ENCODE measurements at places on chromosomes 12 and 14.

- no peak for DNase-seq
Observed at GRCh38 chr14:85257287-85257686, 272.7 kb upstream of the FLRT2 start.

GRCh38 chr14:81400852-81401251 lies 728 bp upstream of the STON2 start:
- peak; percentile 100 for DNase-seq

DNA sequence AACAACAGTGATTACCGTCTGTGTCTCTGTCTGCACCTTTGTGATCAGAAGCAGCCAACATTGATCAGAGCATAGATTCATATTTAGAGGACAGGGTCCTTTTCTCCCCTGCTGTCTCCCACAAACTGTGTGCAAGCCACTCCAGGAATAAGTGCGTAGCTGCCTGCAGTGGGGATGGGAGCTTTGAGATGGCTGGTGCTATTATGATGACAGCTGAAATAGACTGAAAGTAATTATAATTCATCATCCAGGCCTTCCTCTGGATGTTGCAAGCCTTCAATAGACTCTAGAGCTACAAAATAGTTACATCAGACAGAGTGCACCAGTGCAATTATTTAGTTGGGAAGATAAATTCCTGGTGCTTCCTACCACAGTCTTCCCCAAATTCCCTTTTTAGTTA lies 68.1 kb downstream of the BORCS5 start:
- DNase-seq = no peak

- peak; percentile 79 for DNase-seq
Observed at GRCh38 chr14:75454963-75455546, 27.2 kb downstream of the JDP2 start.

- DNase-seq = peak; percentile 23
Observed at GRCh38 chr12:388541-389141, 479 bp downstream of the KDM5A start.

- no peak for DNase-seq
Observed at GRCh38 chr14:105229099-105229655, 19.2 kb upstream of the BTBD6 start.

DNA sequence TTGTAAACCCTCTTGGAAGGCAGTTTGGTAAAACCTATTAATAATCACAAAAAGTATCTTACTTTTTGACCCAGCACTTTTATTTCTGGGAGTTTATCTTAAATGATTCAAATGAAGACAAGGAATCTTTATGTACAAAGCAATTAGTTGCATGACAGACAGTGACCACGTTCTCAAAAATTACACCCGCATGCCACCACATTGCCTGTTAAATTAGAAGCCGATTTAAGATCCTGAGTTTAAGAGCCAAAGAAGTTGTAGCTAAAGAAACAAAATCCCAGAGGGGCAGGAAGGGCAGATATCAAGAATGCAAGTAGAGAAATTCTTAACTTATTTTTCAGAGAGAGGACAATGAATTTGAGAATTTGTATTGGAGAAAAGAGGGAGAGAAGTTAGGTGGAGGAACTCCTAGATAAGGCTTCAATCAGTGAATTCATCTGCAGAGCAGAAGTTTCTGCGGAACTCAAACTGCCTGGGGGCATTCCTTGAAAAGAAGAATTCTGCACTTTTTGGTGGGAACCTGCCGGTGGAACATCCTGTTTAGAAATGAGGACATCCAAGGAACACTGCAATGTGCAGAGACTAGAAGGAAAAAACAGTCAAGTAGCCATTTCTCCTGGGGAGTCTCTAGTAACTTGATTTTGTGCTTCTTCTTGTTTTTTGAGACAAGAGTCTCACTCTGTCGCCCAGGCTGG lies 1.1 kb upstream of the RIOX1 start:
- DNase-seq = no peak

DNA sequence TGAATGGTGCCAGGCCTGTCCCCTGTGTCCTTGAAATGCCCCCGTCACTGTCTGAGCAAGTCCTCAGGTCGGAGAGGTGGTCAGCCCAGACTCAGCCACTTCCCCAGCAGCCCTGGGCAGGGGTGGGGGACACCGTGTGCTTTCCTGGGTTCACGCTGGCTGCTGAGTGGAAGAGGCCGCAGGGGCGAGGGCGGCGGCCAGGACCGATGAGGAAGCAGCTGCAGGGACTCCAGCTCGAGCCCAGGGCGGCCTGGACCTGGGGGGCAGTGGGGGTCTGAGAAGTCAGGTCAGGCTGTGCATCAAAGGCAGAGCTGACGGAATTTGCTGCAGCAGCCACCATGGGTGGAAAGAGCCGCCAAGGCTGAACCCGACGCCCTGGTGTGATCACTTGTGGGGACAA lies 28.4 kb downstream of the NOC4L start:
- no peak for DNase-seq

- no peak for DNase-seq
Observed at GRCh38 chr12:41188058-41188840, at the start of gene PDZRN4. TSS of gene PDZRN4 (plus strand) at chr12:41188320.

DNA sequence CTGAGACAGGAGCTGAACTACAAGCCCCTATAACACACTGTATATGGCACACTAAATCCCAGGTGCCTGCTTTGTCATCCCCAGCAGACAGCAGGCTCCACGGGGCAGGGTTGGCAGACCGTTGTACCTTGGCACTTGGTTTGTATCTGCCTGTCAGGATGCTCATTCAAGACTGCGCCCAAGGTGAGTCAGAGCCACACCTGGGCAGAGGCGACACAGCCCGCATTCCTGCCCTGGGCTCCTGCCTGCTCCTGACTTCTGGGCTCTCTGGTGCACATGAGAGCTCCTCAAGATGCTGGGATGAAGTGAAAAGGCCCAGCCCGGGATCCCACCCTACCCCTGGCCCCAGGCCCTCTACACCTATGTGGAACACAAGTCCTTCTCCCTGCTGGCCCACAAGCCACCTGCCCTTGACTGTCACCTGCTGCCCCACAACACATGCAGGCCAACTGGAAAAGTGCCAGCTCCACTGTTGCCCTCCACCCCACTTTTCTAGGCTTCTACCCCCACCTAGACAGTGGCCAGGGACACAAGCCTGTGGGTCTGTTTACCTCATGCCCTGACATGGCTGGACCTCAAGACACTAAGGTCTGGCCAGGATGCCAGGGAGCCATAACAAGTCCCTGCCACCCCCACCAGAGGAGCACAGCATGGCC lies 30.8 kb upstream of the PNMA1 start:
- no peak for DNase-seq

GRCh38 chr14:75568791-75569190 lies 9.6 kb upstream of the FLVCR2 start:
- no peak for DNase-seq

- no peak for DNase-seq
Observed at GRCh38 chr12:80868576-80868975, 69.2 kb downstream of the LIN7A start.

- DNase-seq = no peak
Observed at GRCh38 chr14:103288076-103288766, 45.8 kb upstream of the EIF5 start.

- DNase-seq = peak; percentile 7
Observed at GRCh38 chr12:15052691-15053090, 79.8 kb downstream of the PDE6H start.

- no peak for DNase-seq
Observed at GRCh38 chr12:21776175-21776574, 1.7 kb upstream of the KCNJ8 start.

DNA sequence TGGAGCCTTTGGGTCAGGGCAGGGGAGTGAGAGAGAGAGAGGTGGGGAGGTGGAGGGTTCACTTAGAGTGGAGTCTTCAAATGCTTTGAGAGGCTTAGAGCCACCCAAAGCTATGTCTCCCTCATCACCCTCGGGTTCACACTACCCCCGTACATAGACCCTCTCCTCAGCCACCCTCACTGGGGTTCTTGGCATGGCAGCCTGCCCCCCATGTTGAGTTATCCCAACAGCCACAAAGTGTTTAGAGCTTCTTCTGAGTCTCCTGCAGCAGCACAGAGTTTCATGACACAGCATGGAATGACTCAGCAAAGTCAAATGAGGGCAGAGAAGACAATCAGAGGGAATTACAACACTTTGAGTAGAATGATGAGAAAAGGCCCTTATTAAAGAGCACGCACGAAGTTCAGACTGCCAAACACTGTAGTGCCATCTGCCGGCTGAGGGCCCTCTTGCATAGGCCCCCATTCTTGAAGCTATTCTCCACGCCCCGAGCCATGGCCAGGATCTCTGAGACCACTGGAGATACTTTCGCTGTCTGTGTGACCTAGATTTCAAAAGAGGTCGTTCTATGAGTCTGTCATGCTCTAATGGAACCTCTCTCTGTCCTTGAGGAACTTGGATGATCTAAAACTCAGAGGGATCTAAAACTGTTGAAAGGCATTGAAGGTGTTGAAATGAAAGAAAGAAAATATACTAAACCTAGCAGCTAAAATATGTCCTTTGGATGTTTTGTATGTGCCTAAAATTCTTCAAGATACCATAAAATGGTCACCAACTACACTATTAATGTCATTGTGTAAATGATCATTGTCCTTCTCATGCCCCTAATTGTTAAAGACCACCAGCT lies 221.9 kb downstream of the PELI2 start:
- peak; percentile 97 for DNase-seq

GRCh38 chr12:101567918-101568317 lies 26.9 kb upstream of the MYBPC1 start:
- no peak for DNase-seq

GRCh38 chr14:91113829-91114078 lies at the start of gene DGLUCY:
TSS of gene DGLUCY (plus strand) at chr14:91114073. CDS start at chr14:91160295, 46,222 bp downstream.
- peak; percentile 77 for DNase-seq

GRCh38 chr14:69572841-69573135 lies 1.9 kb downstream of the CCDC177 start:
- no peak for DNase-seq

GRCh38 chr12:38161123-38162000 lies 155.2 kb upstream of the ALG10B start:
- DNase-seq = no peak

DNA sequence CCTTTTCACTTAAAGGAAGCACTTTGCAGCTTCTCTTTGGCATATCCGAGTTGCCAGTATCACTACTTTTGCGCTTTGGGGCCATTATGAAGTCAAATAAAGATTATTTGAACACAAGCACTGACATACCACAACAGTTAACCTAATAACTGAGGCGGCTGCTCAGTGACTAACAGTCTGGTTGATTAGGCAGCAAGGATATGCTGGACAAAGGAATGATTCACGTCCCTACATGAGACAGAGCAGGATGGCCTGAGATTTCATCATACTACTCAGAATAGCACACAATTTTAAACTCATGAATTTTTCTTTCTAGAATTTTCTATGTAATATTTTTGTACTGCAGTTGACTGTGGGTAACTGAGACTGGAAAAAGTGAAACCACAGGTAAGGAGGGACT lies 56.9 kb upstream of the E2F7 start:
- peak; percentile 95 for DNase-seq

GRCh38 chr12:13030541-13031291 lies 13.5 kb upstream of the FAM234B start:
- no peak for DNase-seq

GRCh38 chr12:52975820-52976573 lies 27.1 kb downstream of the KRT18 start:
- DNase-seq = no peak

DNA sequence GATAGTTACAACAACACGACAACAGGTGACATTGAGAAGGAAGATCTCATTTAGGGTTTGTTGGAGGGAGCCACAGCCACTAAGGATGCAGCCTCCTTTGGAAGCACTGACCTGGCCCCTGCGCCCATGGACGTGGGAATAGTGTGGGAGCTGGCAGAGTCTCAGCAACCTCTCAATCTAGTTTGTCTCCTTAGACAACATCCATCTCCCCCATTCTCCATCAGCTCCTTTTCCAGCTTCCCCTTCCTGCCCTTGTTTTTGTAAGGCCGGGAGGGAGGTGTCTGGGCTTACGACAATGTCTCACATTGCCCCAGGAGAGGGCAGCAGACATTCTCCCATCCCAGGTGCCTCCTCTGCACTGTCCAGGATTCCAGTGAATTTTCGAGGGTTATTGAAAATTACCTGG lies 170.2 kb upstream of the PZP start:
- DNase-seq = no peak

DNA sequence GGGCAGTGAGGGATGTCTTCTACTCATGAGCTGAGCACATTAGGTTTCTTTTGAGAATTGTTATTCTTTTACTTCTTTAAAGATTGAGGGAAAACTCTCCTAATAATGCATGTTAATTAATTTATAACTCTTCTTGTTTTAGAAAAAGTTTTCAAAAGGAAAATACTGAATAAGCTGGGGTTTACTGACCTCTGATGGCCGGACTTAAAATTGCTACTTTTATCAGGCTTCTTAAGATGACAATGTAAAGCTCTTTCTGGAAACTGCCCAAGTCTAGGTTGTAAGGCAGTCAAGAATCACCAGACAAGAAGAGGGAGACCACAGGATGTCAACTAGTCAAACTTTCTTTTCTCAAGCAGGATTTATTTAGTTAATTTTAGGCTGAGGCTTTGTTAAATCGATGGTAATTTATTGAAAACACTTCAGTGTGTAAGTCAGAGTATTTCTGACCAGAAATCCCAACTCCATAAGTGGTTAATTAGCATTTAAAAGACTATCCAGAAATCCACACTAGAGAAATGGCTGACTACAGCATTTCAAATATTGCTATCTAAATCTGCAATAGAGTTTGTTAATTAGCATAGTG lies 82.1 kb downstream of the AVPR1A start:
- peak; percentile 72 for DNase-seq

DNA sequence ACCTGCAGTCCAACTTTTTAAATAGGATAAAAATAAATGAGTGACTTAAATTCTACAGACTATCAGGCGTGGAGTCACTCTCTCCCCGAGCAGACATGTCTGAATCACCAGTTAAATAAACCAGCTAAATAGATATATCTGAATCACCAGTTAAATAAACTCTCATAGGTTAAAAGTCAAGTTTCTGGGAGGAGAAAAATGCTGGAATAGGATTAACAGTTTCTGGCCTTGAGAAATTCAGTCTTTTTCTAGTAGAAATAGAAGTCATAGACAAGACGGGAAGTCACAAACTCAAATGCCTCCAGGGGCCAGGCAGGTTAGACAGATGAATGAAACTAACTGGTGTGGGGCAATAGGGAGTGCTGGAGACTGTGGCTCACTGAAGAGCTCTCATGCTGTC lies 258.6 kb upstream of the TMEM132C start:
- DNase-seq = no peak

DNA sequence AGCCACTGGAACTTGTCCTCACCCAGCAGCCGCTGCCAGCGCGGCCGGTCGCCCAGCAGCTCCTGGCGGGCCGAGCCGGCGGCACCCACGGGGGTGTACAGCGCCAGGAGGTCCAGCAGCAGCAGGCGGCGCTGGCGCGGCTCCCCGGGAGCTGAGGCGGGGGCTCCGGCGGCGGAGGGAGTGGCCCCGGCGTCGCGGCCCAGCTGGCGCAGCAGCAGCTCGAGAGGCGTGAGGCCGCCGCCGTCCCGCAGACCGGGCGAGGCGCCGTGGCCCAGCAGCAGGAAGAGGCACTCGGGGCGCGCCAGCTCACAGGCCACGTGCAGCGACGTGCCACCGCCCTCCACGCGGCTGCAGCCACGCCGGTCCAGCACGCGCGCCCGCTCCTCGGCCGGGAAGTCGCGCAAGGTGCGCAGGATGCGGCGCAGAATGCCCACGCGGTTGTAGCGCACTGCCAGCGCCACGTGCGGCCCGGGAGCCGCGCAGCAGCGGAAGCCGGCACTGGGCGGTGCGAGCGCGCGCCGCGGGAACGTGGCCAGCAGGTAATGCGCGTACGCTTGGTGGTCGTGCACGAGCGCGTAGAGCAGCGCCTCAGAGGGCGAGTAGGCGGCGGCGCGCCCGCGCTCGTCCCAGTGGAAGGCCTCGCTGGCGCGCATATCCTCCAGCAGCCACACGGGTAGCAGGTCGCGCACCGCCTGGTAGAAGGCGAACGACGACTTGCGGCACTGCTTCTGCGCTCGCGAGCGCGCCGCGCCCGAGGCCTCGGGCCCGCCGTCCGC lies 2.3 kb downstream of the ANKRD9 start:
- DNase-seq = no peak
